Activated CD4-positive, alpha-beta T cell treated with anti-CD3 and anti-CD28 coated beads, Interleukin-2, amount 10 ng/mL, durations not matched to agents 7 days and 5 days (primary cell): ENCODE measurements at places on chromosomes 12 and 14.
A peak's percentile ranks its signal among the peaks of the same experiment; 100 is the strongest.

- DNase-seq = no peak
These were observed 20.4 kb downstream of the FOS start for GRCh38 chr14:75299059-75299458.

DNA sequence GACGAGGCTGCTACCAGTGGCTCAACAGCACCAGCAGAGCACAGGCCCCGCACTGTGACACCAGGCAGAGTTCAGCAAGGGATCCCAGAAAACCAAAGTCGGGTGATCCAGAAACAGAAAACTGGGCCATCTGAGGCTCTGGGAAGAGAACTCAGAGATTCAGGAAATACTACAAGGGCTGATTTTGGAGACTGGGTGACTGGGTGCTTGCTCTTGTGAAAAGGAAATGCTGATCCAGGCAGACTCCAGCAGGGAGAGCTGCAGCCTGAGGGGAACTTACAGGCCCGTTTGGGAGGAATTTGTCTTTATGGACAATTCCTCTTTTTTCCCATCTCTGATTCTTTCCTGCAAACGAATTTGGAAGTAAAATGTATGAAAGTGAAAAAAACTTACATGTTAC is 28.2 kb downstream of the FOXN3 start:
- DNase-seq = no peak

GRCh38 chr12:124804011-124804621 is 59.5 kb downstream of the SCARB1 start:
- no peak for DNase-seq

- DNase-seq = no peak
These were observed 13.7 kb downstream of the TCTN1 start for GRCh38 chr12:110627500-110628195.

- no peak for DNase-seq
These were observed 21.1 kb downstream of the PPP1CC start for GRCh38 chr12:110721570-110721969.

GRCh38 chr14:58717813-58718212 is 80.1 kb downstream of the DACT1 start:
- no peak for DNase-seq

DNA sequence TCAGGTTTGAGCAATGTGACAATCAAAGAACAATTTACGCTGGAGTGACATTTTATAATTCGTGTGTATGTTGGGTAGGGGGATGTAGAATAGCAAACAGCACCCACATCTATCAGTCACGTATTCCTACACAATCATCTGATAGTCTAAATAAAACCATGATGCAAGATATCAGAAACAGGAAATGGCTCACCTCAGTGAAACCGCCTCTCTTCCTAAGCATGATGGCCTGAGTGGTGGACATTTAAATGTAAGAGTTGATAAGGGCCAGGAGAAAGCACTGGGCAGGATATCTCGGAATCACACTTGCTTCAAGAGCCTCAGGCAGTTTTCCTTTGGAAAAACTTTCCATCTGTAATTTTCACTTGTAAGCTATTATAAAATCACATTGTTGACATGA is 128.2 kb downstream of the GRIP1 start:
- DNase-seq = no peak

GRCh38 chr12:27331291-27331926 is 1.2 kb upstream of the BMAL2 start:
- peak; percentile 23 for DNase-seq

DNA sequence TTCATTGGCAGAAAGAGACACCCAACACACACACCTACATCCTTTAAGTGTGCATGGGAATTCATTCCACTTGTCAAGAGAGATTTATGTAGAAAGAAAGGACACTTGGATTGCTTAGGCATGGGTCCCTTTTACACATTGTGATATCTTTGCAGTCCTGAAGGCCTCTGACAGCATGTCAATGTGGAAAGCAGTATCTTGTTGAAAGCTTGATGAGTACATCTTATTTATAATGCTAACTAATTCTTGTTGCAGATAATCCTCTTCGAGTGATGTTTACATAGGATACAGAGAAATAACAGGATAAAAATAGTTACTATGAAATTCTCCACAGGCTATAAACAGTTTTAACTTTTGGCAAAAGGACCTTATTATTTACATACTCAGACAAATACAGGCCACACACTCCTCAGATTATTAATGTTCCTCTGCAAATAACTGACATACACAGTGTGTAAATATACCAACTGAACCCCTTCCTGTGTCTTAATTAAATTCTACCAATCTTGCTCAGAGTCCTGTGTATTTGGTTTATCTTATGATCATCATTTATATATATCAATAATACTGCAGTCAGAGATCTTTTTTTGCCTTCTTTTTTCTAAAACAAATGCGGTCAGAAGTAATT is 111.8 kb upstream of the DIO2 start:
- no peak for DNase-seq

DNA sequence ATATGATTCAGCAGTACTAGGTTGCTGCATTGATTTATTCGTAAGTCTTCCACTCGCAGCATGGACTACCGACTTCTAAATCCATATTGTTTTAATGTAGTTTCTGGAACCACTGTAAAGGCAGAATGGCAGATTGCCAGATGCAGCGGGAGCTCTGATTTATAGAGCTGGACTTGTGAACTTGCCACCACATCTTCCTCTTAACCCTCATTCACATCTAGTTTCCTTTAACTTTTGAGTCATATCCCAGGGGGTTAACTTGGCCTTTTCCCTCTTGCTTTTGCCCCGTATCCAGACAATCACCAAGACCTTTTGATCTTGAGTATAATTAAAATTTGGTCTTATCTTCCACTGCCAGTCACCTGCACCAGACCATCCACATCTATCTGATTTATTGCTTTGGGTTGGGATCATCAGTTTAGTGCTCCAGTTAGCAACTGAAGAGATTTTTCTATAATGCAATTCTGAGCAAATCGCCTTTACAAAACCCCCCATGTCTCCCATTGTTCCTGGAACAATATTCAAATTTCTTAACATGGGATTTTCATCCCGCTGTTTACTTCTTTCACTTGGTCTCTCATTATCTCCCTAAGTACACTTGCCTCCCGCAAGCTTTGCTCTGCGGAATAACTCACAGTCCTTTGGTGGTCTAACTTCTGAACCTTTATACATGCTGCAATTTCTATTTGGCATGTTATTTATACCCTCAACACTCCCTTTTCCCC is 130.5 kb downstream of the ACSS3 start:
- DNase-seq = no peak

DNA sequence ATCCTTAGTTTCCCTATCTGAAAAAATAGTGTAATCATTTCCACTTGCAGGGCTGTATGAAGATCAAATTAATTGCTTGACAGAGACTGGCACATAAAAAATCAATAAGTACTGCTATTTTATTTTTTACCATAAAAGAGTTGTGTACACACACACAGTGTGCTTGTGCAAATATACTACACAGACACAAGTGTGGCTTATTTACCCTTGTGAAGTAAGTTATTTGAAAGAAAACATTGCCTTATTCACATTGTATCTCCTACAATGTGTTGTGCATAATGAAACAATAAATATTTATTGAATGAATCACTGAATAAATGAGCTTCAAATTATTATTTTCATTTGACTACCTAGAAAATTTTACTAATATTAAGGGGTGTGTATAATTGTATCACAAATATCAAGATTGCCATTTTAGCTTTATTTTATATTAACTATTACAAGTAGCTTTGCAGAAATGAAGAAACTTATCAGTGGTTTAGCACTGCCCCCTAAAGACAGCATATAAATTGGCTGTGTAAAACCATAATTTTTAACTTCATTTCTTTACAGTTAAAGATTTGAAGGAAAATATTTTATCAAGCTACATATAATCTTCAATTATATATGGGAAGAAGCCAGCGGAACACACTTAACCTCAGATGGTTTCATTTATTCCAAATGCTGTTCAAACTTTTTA is 11.3 kb downstream of the GARIN6 start:
- DNase-seq = no peak

- no peak for DNase-seq
These were observed 223.5 kb upstream of the SYT10 start for GRCh38 chr12:33663000-33663654.

GRCh38 chr12:78398750-78399149 is 465.8 kb upstream of the SYT1 start:
- DNase-seq = no peak

DNA sequence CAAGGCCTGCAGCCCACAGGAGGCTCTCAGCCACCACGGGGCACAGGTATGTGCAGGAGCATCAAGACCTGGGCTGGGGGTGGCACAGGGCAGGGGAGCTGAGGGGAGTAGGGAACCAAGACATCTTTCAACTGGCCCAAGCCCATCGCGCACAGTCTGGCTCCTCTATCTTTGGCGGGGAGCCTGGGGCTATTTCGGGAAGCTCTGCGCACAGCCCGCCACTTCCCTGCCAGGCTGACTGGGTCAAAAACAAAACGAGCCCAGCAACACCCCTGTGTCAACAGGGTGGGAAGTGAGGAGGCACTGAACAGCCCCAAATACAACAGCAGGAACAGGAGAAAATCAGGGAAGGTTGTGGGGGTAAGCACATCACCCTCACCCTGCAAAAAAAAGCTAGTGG is 83.9 kb downstream of the ARL6IP4 start:
- no peak for DNase-seq

DNA sequence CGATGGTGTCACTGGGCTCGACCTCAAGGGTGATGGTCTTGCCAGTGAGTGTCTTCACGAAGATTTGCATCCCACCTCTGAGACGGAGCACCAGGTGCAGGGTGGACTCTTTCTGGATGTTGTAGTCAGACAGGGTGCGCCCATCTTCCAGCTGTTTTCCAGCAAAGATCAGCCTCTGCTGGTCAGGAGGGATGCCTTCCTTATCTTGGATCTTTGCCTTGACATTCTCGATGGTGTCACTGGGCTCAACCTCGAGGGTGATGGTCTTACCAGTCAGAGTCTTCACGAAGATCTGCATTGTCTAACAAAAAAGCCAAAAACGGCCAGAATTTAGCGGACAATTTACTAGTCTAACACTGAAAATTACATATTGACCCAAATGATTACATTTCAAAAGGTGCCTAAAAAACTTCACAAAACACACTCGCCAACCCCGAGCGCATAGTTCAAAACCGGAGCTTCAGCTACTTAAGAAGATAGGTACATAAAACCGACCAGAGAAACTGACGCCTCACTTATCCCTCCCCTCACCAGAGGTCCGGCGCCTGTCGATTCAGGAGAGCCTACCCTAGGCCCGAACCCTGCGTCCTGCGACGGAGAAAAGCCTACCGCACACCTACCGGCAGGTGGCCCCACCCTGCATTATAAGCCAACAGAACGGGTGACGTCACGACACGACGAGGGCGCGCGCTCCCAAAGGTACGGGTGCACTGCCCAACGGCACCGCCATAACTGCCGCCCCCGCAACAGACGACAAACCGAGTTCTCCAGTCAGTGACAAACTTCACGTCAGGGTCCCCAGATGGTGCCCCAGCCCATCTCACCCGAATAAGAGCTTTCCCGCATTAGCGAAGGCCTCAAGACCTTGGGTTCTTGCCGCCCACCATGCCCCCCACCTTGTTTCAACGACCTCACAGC is 717 bp downstream of the UBC start:
- peak; percentile 95 for DNase-seq

DNA sequence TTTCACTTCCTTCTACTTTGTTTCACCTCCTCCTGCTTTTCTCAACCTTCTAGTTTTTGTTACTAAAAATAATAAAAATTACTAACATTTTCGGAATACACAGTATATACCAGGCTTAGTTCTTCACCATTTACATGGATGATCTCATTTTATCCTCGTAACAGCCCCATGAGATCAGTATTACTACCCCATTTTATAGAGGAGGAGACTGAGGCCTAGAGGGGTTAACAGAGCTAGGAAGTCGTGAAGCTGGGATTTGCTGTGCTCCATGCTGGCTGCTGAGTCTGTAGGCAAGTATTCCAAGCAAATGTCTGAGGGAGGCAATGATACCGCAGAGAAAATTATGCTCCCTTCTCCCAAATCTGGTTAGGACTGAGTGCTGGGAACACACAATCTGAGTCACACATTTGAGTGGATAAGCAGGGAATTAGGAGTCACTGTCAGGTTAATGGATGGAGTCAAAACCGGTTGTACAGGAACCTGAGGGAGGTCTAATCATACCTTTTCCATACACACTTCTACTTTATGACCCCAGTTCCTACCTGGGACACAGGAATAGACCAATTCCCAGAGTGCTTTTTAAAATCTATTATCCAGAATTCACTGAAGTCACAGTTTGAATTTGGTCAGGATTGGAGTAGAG is 51.1 kb downstream of the ZFYVE26 start:
- DNase-seq = no peak

DNA sequence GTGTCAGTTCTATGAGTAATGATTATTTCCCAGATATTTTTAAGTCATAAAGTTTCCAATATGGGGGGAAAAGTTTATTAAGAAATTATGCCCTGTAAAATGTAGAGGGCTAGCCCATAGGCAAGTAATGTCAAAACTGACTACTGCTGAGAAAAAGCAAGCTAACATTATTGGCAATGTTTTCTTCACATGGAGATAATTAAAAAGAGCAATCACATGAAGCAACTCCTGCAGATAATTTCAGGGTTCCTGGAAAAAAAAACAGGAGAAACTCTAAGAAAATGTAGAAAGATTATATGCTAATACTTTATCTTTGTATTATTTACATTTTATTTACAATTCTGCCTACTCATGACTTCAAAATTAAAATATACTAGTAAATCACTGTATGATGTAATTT is 39.8 kb downstream of the PPP1R12A start:
- DNase-seq = no peak

DNA sequence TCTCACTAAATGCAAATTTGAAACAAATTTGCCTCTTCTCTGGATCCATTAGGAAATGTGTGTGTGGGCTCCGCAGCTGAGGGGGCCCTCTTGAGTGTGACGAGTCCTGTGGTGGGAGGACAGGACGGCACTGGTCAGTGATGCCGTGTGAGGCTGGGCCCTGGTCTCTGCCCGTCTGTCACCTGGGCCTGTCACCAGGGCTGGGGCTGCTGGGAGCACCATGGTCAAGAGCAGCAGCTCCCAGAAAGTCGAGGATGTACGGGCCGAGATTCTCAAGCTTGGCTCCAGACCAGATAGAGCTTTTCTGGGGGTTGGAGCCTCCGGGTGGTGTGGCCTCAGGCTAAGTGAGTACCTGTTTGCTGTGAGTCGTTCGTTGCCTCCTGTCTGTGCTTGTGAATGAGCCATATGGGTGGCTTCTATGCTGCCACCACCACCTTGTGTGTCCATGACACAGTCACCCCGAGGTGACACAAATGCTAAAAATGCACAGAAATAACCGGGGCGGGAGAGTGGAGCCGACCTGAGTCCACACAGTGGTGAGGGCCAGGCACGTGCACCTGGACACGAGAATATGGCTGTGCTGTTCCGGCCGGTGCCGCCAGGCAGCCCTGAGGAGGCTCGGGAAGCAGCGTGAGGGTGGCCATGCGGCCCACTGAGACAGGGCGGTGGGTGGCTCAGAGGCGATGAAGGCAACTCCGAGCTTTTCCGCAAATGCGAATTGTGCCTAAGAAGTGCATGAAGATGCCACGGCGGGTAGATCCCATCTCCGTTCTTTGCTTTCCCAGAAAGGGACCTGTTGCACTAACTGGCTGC is 8.7 kb downstream of the PGAM5 start:
- no peak for DNase-seq

- DNase-seq = no peak
These were observed 128.9 kb downstream of the CCER1 start for GRCh38 chr12:90826036-90826435.

- no peak for DNase-seq
These were observed 4.1 kb upstream of the FZD10 start for GRCh38 chr12:130157998-130158753.

GRCh38 chr12:122895320-122895703 is 612 bp downstream of the VPS37B start:
- no peak for DNase-seq
